ENCODE measurements at places on chromosomes 12 and 14. TPM values are rescaled to one million over a fixed set of nuclear protein-coding genes. Genes with fewer than 3 reads are reported as not detected.
A peak's percentile ranks its signal among the peaks of the same experiment; 100 is the strongest.

Gene ACOT6
- total RNA-seq, result under 0.01 TPM

Gene AQP2
- not detected for total RNA-seq

Gene NFATC4
- 56.4 TPM for total RNA-seq

Gene FSCB
- total RNA-seq, result under 0.01 TPM

Gene ACTR6
- 21.2 TPM for total RNA-seq

Gene POTEM
- not detected for total RNA-seq

Gene WNT5B
- 98.2 TPM for total RNA-seq

Gene SEL1L
- total RNA-seq, result 97.6 TPM

Gene SRRM4
- not detected for total RNA-seq

Gene PPM1H
- 2.3 TPM for total RNA-seq

Gene PABPN1
- 75.1 TPM for total RNA-seq

Gene PPP1R1A
- not detected for total RNA-seq

Gene RFLNA
- 5.6 TPM for total RNA-seq

GRCh38 chr14:71165121-71166031, 258.1 kb downstream of the PCNX1 start:
- DNase-seq, result peak; percentile 78

DNA sequence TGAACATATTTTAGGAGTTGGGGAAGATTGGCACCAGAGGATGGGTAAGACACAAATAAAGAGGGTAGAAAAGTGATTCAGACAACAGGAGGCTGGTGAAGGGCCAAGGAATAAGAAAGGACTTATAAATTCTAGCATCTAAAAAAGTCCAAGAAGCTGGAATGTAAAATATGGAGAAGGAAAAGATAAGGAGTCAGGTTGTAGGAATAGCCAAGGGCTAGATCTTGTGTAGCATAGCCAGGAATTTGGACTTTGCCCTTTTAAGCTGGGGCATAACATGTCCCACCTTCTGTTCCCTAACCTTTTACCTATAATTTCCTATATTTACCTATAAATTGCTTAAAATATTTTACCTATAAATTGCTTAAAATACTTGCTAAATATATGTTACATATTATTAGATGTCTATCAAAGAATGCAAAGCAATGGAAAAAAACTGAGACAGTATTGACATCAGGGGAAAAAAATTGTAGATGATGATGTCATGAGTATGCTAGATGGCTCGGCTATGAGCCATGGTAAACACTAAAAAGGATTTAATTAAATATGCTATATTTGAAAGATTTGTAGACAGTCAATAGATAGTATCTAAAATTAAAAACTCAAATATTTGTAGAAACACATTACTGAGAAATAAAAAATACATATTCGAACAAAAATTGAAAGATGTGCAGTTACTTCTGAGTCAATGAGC, 99.7 kb upstream of the PLEKHG7 start:
- no peak for DNase-seq

DNA sequence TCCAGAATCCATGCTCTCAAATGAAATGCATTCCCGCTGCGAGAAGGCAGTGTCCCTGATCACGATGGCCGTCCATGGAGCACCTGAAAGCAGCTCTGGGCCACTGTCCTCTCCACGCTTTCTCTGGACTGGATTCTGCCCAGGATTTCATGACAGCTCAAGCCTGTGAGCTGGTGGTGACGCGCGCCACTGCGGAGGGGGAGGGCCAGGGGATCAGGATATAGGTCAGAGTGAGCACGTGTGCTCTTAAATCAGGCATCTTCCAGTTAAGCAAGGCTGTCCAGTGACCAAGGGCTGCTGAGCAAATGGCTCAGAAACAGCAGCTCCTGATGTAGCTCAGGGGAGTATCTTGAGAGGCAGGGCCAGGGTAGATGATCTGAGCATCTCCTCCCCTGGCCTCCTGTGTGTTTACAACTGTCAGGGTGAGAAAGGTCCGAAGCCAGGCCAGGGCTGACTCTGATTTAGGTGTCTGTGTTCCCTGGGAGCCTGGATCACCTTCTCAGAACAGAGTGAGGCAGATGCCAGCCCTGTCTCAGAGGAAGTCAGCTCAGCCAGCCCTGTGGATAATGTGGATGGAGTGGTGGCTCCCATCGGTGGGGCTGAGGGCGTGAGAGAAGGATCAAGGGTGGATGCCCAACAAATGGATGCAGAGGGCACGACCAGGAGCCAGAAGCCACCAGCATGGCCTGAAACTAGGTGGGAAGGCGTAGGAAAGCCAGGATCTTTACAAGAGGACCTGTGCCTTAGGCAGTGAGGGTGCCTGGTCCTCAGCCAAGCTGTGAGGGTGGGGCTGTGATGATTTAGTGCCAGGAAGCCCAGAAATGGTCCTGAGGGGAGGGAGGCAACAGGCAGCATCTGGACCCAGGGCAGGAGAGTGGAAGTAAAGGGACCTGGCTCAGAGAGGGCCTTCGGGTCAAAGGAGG, 55.3 kb downstream of the ELK3 start:
- DNase-seq, result peak; percentile 83

DNA sequence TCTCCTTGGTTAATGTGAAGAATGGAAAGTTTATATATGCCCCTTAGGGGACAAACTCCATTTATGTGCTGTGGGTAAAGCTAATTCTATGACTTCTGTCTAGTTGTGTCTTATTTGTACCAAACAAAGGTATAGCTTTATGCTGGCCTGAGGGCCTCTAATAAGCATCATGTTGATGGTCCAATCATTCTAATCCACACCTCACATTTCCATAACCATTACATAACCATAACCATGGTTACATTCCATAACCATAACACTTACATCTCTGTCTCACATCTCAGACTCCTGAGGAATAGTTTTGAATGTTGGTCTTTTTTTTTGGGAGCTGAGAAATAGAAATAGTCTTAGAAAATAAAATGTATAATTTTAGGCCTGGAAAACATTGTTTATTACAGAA, 1097.1 kb downstream of the FLRT2 start:
- no peak for DNase-seq

DNA sequence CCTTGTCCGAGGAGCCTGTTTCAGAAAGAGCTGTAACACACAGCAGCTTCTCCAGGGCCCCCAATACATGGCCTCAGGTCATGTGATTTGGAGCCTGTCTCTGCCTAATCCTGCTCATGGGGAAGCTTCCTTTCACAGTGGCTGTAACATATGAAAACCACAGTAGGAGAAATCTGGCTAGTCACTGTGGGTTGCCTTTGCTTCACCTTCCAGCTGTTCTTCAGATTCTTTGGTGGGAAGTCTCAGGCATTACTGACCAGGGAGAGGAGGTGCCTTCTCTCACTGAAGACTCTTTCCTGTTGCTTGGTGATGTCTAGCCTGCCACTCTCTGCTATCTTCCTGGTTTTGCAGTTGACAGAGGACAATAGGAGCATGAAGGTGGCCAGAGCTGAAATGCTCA, 350.6 kb downstream of the DPF3 start:
- peak; percentile 30 for DNase-seq

DNA sequence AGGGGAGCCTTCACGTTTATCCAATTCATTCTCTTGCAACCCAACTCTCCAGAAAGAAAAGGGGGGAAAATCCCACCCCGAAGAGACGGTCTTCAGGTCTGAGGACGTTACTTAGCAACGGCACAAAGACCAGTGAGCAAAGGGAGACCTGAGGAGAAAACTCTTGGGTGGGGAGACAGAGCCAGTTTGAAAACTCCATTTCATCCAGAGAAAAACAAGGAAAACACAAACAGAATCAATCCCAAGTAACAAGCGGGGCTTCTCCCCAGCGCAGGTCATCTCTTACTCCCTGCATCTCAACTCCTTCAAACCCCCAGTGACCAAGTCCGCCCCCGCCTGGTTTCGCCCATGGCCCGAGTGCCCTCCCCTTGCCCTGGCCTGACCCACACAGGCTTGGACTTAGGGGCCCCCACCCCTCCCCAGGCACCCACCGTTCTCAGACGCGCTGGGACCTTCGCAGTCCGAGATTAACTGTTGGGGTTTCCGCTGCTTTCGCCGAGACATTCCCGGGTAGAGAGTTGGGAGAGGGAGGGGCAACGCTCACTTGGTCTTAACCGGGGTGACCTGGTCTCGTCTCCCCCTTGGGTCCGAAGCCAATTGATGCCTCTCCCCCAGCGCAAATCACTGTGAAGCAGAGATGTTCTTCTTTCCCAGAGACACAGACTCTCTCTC, 10.4 kb upstream of the SALL2 start:
- DNase-seq, result no peak

GRCh38 chr14:69190191-69190590, 1.1 kb upstream of the EXD2 start:
- no peak for DNase-seq

GRCh38 chr12:52776913-52777395, at the start of gene KRT76:
KRT76 (minus strand) TSS chr12:52777345; CDS start chr12:52777291, 54 bp downstream.
- DNase-seq, result no peak

DNA sequence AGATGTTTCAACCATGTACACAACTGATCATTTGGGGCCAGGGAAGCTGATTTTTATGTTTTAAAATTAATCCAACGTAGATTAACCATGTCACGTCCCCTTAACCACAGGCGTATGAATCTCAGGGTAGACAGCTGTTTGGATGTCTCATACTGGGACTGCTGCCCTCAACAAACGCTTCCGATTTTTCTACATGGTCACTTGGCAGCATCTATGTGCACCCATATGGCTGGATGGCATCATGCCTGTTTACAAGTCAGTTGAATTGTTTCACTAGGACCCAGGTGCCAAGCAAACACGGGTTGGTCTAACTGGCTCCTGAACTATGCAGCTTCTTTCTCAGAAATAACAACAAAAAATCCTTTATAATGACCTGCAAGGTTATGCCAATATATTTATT, 393.8 kb downstream of the NPAS3 start:
- DNase-seq, result no peak

- DNase-seq, result no peak
Measured at GRCh38 chr14:36750244-36750643, 88.6 kb downstream of the PAX9 start.

GRCh38 chr12:80912901-80913770, 24.6 kb downstream of the LIN7A start:
- DNase-seq, result peak; percentile 26

- peak; percentile 40 for DNase-seq
Measured at GRCh38 chr12:43282106-43282505, 269.9 kb downstream of the ADAMTS20 start.

- peak; percentile 61 for DNase-seq
Measured at GRCh38 chr14:59507063-59507751, 22.9 kb downstream of the JKAMP start.

- DNase-seq, result no peak
Measured at GRCh38 chr14:103156651-103157378, 33.6 kb downstream of the TNFAIP2 start.

DNA sequence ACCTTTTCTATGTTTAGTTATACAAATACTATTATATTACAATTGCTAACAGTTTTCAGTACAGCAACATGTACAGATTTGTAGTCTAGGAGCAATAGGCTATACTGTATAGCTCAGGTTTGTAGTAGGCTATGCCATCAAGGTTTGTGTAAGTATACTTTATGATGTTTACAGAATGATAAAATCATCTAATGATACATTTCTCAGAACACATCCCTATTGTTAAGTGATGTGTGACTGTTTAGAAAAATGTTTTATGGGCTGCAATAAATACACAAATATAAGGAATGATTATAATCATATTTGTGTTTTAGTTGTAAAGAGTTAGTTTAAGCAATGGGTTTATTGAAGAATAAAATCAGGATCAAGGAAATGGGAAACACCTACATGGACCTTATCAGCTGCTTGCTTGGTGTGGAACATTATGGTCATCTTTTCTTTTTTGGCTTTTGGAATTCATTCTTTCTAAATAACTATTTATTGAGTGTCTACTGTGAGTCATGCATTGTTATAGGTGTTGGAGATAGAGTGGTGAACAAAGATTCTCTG, 24.5 kb upstream of the FBXO33 start:
- DNase-seq, result no peak

DNA sequence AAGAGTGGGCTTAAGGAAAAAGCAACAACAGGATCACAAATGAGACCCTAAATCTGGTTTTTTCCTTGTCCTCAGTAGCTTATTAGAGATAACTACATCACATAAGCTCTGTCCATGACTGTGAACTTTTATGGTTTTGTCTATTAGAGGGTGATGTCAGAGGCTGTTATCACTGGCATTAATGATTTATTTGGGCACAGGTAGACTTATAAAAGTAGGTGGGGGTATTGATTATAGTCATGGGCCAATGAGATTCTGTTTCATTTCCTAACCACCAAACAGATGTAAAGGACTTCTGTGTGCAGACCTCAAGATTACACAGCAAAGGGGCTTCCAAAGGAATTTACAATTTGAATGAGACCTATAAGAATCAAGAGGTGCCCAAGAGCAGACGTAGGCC, 316.4 kb downstream of the NRXN3 start:
- no peak for DNase-seq

DNA sequence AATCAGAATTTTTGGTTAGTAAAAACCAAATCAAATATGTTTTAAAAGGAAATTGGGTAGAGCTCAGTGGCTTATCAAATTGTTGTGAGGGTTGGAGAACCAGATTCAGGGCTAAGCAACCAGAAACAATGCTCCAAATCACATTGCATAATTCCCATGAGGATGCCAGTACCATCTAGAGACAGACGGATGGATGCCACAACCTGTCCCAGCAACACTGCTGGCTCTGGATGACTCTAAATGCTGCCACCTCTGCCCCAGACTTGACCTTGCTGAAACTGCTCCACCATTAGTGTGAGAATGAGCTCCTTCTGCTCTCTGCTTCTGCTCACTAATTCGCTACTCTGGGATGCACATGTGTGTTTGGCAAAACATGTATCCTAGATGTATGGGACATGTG, 43.9 kb downstream of the FRS2 start:
- DNase-seq, result no peak

- DNase-seq, result peak; percentile 83
Measured at GRCh38 chr12:12560587-12561370, 1.9 kb downstream of the DUSP16 start.

GRCh38 chr14:91257328-91258010, 13.0 kb upstream of the GPR68 start:
- no peak for DNase-seq

- DNase-seq, result peak; percentile 78
Measured at GRCh38 chr12:110312581-110313360, 31.7 kb downstream of the ATP2A2 start.
